ENCODE measurements at places on chromosomes 4 and X. TPM values are rescaled to one million over a fixed set of nuclear protein-coding genes. Genes with fewer than 3 reads are reported as not detected.

ZFYVE28 gene
- total RNA-seq: 2.7 TPM

MAGEA10 gene
- total RNA-seq: 0.09 TPM

GNRHR gene
- not detected for total RNA-seq

MAGEA2 gene
- total RNA-seq: 0.13 TPM

SYNPO2 gene
- 1.1 TPM for total RNA-seq

ERCC6L gene
- total RNA-seq: 12.4 TPM

CXCL9 gene
- total RNA-seq: not detected

SLC7A11 gene
- total RNA-seq: 27.5 TPM

SPATA4 gene
- total RNA-seq: not detected

AMTN gene
- not detected for total RNA-seq

SEC31A gene
- 86.9 TPM for total RNA-seq

Data from A549 treated with CORT108297 at 1 μM for 4 hours (cell line).